T-helper 9 cell (primary cell): ENCODE measurements at places on chromosomes 12 and 14.

DNA sequence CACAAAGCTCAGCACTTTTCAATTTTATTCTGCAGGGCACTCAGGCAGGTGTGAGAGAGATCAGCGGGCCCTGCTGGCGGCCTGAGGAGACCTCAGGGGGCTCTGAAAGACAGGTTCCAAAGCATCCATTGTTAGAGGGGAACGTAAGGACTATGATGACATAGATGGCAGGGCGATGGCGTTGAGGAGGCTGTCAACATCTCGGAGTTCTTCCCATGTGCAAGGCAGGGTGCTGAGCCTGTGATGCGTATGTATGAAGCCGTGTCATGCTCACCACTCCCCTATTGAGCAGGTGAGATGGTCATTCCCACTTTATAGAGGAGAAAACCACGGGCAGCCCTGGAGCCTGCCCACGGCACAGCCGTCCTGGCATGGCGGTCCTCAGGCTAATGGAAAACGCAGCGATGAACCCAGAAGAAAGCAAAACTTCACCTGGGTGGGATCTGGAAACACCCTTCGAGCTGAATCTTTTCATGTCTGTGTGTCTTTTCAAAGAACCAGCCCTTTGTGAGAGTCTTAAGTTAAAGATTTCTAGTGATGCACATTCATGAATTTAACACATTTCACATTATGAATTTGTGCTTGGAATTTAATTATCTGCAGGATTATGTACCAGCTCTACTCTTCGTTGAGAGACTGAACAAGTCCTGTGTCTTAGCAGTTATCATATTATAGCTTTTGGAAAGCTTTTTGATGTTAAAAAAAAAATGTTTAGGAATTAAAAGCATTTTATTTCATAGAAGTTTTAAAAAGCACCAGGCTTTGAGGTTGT, 64.7 kb downstream of the RIMBP2 start:
- DNase-seq, result no peak

DNA sequence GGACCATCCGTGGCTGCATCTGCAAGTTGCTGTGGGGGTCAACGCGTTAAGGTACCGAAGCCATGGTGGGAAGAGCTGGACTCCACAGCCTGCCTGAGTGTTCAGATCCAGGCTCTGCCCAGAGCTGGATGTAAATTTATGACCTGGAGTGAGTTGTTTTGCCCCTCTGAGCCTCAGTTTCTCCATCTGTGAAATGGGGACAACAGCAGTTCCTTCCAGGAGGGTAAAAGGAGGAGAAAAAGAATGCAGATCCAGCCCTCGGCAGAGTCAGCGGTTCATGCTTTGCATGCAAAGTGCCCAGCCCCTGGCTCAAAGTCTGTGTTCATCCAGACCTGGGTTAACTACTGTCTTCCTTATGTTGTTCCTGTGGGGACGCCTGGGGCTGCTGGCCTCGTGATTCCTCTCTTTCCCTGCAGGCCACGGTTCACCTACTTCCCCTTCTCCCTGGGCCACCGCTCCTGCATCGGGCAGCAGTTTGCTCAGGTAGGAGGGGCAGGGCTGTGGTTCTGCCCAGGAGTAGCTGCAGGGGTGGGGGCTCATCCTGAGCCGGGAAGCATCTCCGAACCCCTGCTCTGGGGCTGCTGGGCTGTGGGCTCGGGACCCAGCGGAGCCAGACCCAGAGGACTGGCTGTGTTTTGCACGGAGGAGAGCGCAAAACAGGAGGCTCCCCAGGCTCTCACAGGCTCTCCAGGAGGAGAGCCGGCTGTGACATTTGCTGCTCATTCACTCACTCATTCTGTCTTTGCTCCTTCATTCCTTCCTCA, 41.9 kb downstream of the CYP46A1 start:
- DNase-seq, result no peak

DNA sequence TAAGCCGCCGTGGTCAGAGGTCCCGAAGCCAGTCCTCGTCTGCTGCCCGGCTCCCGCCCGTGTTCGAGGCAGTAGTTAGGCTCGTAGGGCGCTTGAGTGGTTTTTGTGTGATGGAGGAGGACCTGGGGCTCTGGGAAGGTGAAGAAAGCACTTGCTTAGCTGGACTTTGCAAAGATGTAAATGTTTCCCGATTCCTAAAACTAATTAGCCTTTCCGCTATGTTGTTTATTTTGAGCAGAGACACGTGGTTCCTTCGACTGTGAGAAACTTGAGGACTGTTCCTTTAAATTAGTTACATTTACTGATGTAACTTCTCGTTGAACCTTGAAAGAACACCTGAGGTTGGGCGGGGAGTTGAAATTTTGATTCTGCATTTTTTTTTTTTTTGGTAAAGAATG, 33.9 kb downstream of the MIA2 start:
- no peak for DNase-seq

- DNase-seq, result no peak
Measured at GRCh38 chr14:38257507-38257906, 1.6 kb upstream of the CLEC14A start.

GRCh38 chr14:20684662-20685456, 499 bp downstream of the RNASE4 start:
- no peak for DNase-seq

DNA sequence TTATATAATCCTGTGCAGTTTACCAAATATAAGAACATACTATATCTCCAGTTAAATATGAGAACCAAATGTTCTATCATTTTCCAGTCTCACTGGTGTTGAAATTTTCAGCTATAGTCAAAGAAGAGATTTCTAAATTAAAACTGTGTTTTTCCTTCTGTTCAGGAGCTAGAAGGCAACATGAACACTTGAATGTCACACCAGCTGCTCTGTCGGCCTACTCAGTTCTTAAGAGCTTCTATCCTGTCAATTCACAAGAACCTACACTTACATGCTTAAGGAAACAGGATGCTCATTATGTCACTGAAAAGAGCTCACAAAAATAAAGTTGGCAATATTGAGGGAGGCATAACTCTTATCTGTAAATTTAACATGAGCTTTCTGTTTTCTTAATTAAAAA, 43.1 kb downstream of the ATP2B1 start:
- DNase-seq, result no peak

DNA sequence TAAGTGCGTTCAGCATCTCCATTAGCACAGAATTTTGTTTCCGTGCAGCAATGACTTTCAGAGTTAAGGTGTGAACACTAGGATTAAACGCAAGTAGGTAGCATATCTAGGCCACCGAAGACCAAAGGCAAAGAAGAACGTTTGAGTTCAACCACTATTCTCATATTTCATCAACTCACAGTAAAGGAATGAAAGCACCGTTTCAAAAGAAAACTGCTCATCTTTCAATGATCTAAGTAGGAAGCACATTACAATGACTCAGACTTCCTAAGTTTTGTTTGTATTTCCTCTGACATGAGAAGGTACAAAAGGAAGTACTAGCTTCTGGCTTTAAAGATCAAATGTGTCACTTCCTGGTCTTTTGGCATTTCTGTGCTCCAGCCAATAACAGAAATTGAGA, 57.6 kb downstream of the ACADS start:
- DNase-seq, result no peak

GRCh38 chr12:32569259-32569658, 109.8 kb upstream of the DNM1L start:
- no peak for DNase-seq

GRCh38 chr14:90781876-90782275, 34.4 kb downstream of the TTC7B start:
- DNase-seq, result no peak

DNA sequence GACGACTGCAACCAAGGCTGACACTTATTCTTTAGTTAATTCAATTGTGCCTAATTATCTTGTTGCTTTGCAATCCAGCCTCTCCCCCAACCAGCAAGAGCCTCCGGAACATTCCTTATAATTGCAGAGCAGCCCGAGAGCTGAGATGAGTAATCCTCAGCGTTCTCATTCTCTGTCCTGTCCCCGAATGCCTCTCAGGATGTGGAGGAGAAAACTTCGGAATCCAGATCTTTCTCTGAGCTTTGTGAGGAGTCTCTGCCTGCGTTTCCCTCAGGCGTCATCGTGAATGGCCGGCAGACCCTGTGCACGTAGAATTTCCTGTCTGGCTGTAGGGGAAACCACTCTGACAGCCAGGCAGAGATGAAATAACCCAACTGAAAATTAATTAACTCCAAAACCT, 160.5 kb upstream of the DIO3 start:
- no peak for DNase-seq

DNA sequence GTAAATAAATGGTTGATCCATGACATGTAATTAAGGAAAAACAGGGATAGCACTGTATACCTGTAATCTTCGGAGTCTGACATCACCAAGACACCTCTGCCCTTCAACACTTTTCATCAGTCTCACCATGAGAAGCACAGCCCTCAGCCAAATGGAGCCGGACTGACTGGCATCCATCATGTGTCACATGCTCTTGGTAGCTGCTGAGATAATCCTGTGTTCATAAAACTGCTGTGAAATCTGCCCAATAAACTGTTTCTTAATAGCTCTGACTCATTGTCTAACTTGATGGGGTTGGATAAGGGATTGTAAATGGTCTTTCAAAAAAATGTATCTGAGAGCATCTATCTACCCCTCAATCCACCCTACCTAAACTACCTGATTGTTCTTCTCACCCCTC, 33.6 kb downstream of the KCNH5 start:
- no peak for DNase-seq

GRCh38 chr12:49964849-49965624, 3.4 kb downstream of the AQP5 start:
- no peak for DNase-seq

DNA sequence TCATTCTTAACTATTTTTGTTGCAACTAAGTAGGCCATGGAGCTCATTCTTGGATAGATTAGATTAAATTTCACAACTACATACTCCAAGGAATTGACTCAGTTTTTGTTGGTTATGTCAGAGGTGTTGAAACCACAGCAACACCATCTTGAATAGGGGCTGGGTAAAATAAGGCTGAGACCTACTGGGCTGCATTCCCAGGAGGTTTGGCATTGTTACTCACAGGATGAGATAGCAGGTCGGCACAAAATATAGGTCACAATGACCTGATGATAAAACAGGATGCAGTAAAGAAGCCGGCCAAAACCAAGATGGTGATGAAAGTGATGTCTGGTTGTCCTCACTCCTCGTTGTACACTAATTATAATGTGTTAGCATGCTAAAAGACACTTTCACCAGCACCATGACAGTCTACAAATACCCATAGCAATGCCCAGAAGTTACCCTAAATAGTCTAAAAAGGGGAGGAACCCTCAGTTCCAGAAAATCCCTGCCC, 20.9 kb downstream of the DMAC2L start:
- no peak for DNase-seq

GRCh38 chr12:124650912-124651311, 83.5 kb upstream of the NCOR2 start:
- no peak for DNase-seq

GRCh38 chr12:38141861-38142260, 174.7 kb upstream of the ALG10B start:
- DNase-seq, result no peak

DNA sequence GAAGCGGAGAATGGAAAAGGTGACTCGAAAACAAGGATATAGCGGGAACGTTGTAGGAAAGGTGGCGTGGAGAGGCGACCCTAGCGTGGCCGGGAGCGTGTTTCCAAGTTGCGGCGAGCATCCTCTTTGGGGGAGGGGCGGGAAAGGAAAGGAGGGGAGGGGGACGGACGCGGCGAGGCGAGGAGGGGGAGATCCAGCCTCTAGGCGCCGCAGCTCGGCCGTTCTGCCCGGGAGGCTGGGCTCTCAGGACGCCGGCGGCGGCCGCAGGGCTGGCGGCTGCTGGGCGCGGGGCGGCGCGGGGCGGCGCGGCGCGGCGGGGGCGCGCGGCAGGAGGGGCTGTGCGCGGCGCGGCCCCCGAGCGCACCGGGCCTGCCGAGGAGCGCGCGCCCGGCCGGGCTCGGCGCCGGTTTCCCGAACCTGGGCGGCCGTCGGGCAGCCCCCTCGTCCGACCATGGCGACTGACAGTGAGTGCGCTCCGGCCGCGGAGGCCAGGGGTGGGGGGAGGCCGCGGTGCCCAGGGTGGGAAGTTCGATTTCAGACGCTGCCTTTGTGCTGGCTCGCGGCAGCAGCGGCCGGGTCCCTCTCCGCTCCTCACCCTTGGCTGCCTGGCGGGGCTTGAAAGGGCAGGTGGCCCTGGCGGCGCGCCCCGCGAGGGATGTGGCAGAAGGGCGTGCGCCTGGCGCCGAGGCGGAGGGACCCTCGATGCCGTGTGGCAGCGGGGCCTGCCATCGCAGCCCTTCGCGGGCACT, 50.3 kb downstream of the SNAPC1 start:
- DNase-seq, result no peak

DNA sequence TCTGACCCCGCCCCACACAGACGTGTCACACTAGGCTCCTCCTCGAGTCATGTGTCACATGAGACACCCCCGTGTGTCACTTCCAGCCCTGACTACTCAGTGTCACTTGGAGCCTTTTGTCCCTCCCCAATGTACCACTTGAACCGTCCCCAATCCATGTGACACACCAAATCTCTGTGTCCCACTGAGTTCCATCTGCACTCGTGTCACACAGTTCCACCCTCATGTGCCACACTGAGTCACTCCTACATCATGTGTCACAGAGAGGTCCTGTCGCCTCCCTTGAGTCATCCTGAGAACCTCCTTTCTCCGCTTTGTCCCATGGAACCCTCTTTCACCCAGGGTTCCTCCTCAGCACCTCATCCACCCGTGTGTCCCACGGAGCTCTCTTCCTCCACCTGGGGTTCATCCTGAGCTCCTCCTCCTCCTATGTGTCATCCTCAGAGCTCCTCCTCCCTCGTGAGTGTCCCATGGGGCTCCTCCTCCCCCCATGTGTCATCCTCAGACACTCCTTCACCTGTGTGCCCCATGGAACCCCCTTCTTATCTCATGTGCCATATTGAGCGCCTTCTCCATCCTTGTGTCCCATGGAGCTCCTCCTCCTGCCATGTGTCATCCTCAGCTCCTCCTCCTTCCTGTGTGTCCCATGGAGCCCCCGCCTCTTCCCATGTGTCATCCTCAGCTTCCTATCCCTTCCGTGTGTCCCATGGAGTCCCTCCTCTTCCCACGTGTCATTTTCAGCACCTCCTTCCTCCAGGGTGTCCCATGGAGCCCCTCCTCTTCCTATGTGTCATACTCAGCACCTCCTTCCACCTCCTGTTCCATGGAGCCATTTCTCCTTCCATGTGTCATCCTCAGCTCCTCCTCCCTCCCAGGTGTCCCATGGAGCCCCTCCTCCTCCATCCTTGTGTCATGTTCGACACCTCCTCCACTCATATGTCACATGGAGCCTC, 32.0 kb downstream of the RTL1 start:
- no peak for DNase-seq

DNA sequence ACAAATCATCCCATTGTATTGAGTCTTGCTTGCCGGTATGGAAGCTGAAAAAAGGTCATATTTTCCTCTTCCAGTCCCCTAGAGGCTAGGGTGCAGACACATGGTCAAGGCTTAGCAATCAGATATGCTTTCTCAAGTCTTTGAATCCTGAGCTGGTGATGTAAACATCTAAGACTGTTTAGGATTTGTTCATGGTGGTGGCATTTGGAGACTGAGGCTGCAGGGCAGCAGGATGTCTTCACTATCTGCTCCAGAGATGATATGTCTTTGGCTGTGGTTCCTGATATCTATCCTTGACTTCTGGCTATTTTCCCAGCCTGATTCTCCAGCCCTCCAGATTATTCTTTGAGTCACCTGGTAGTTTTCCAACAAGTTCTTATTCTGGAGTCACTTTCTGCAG, 50.5 kb upstream of the DACT1 start:
- DNase-seq, result no peak
